T-helper 1 cell (primary cell): ENCODE measurements at places on chromosomes 6 and 20.

- no peak for DNase-seq
These were observed 622 bp upstream of the KIZ start for GRCh38 chr20:21125072-21125848.

DNA sequence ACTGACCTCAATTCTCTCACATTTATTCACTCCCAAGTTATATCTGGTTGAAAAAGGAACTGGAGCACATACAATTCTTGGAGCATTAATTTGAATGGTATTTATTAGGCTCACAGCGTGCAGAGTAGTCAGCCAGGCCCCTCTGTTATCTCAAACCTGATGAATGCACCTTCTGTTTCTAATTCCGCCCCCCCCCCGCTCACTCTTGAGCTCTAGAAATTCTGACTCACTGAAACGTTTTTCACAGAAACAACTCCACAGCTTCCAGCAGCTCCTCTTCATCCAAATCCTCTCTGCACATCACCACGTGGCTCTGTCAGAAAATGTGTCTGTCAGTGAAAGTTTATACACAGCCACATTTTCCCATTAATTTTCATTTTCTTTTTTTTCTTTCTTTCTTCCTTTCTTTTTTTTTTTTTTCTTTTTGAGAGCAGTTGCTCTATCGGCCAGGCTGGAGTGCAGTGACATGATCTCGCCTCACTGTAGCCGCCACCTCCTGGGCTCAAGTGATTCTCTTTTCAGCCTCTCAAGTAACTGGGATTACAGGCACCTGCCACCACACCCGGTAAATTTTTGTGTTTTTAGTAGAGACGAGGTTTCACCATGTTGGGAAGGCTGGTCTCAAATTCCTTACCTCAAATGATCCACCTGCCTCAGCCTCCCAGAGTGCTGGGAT lies 109.4 kb downstream of the TBXT start:
- DNase-seq, result no peak

DNA sequence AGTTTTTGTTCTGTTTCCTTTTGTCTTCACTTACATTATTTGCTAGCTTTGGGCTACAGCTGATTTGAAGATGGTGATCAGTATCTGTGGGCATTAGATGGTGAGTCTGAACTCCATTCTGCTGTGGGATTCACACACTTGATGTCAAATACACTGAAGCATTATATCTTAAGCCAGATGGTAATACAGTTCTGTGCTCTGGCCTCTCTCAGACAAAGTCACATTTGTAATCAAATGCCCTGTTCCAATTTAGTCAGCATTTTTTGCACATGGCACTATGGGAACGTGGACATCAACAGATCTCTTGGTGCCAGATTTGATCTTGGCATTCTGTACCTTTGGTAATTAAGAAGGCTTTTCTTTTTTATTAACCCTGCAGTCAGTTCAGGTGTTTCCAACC lies 56.0 kb downstream of the SASH1 start:
- DNase-seq, result no peak

DNA sequence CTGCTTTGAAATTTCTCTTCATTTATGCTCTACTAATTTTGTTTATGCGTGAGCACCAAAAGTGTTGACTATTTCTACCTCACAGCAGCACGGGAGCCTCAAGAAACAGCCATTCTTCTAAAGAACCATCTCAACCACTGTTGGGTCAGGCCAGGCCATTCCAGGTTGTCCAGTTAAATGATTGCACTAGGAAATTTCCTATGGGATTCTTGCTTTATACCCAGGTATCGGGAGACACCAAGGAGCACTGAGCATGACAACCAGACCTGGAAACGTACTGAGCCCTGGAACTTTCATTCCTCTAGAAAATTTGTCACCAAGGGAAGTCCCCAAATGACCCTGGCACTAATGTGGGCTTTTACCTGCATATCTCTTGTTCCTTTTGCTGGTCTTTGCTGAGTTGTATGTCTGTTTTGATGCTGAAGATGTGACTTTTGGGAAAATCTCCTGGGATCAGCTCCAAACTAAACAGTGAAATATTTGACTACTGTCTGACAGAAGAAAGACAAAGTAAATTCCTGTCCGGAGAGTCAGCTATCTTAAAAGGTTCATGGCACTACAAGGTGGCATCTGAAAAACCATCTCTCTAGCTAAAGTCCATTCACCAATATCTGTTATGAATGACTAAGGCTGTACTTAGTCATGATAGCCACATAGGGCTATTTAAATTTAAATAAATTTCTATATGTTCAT lies 70.5 kb downstream of the SNAP25 start:
- no peak for DNase-seq

DNA sequence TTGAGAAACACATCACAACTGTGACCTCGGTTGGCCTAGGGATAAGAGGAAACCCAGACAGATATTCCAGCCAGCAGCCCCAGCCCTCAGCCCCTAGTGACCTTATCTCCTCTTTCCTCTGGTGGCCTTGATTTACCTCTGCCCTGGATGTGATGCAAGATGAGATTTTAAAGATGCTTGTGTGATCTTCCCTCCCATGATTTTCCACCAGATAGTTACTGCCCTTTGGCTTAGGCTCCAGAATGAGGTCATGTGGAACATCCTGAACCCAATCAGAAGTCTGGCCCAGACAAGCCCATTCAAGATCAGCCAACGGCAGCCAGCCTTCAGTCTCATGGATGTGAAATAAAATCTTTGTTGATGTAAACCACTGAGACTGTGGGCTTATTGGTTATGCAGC lies 104.0 kb downstream of the BANF2 start:
- DNase-seq, result no peak

GRCh38 chr6:10621213-10621612 lies 73.2 kb downstream of the C6orf52 start:
- DNase-seq, result no peak

DNA sequence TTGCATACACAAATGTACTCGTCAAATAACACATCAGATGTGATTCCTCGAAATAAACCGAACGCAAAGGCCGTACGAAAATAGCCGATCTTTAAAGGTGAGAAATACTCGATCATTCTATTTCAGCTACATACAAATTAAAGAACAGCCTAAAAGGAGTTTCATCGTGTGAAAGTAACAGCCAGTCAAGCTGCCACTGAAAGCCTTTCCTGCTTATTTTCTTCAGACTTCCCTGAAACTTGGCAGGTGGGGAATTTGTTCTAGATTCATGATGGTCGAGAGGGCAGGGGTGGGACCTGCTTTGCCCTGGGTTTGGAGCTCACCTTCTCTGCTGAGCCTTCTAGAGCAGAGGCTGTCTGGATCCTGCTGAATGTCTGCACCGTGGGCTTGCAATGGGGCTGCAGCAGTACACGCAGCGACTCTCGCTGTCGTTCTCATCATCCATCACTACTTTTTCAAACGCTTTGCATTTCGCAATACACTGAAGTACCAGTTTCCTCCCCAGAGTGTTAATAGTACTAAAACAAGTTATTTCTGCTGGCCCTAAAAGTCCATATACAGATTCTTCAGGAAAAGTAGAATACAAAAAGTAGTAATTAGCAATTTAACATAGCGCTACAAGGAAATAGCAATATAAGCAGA lies 16.2 kb downstream of the FOXC1 start:
- no peak for DNase-seq

DNA sequence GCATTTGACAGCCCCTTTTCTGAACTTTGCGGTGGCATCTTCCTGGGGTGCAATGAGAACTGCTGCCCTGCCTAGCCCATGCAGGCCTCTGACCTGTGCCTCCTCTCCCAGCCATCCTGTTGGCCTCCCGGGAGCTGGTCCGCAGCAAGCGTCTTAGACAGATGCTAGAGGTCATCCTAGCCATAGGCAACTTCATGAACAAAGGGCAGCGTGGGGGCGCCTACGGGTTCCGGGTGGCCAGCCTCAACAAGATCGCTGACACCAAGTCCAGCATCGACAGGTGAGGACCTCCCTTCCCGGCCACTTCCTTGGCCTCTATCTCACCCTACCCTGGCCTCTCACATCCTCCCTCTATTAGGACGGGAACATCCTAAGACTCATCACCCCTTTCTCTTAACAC lies 37.6 kb downstream of the MOCS1 start:
- DNase-seq, result no peak

- peak; percentile 32 for DNase-seq
These were observed 31.9 kb downstream of the FOXO3 start for GRCh38 chr6:108592371-108593337.

- no peak for DNase-seq
These were observed 5.4 kb downstream of the CITED2 start for GRCh38 chr6:139369068-139369467.

GRCh38 chr6:166707045-166707444 lies 80.0 kb upstream of the RPS6KA2 start:
- DNase-seq, result no peak

DNA sequence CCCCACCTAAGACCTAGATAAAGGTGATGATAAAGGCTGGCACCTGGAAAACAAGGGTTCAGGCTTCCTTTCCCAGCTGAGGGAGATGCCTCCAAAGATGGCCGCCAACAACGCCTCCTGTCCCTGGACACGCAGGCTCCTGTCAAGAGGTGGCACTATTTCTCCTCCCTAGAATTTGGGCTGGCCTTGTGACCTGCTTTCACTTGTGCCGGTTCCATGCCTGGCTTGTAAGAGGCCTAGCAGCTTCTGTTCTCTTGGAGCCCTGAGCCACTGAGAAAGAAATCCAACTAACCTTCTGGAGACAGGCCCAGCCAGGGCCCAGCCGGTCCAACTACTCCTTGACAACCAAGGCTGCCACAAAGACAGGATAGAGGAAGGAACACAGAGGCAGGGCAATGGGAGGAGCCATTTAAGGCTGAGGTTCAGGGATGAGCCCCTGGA lies 60.2 kb upstream of the RALY start:
- DNase-seq, result peak; percentile 40

DNA sequence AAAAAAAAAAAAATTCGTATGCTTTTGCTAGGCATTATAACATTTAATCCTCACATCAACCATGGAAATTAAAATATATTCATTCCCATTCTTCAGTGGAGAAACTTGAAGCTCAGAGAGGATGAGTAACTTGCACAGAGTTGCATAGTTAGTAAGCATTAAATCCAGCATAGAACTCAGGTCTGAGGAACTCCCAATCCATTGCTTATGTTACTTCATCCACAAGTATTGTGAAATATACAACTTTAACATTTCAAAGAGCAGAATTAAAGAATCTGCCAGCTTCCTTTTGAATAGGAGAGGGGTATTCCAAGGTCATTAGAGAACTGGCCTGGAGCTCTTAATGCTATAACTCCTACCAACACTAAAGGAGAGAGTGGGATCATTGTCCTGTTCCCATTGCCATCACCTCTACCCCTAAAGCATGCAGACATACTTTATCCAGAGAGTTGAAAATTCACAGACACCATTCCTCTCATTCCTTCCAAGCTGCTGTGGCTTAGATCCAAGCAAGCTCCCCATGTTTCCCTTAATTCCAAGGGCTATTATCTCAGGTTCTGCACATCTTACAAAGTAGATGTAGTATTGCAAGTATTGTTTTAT lies 91.9 kb downstream of the FLRT3 start:
- DNase-seq, result no peak

- DNase-seq, result no peak
These were observed 383.8 kb downstream of the TFAP2A start for GRCh38 chr6:10030942-10031537.

DNA sequence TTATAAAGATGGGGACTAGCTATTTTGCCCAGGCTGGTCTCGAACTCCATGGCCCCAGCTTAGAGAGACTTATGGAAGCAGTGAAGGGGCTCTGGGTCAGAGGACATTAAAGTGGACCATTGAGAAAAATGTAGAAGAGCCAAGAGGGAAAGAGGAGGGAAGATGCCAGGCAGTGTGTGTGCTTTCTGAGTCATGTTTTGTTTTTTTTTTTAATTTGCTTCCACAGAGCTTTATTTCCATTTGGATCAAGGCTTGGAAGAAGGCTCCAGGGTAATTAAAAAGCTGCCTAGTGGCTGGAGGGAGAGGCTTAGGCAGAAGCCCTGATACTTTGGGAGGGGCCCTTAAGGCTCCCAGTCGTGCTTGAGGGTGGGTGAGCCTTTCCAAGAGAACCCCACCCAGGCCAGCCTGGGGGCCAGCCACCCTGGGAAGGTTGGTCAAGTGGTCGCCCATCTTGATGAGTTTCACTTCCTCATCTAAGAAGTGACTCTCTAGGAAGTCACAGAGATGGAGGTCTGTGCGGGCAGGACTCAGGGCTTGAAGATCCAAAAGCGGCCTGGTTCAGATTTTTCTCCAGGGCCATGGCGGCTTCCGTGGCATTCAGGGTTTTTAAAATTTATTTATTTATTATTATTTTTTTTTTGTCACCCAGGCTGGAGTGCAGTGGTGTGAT lies 3.0 kb upstream of the ZNF335 start:
- no peak for DNase-seq

DNA sequence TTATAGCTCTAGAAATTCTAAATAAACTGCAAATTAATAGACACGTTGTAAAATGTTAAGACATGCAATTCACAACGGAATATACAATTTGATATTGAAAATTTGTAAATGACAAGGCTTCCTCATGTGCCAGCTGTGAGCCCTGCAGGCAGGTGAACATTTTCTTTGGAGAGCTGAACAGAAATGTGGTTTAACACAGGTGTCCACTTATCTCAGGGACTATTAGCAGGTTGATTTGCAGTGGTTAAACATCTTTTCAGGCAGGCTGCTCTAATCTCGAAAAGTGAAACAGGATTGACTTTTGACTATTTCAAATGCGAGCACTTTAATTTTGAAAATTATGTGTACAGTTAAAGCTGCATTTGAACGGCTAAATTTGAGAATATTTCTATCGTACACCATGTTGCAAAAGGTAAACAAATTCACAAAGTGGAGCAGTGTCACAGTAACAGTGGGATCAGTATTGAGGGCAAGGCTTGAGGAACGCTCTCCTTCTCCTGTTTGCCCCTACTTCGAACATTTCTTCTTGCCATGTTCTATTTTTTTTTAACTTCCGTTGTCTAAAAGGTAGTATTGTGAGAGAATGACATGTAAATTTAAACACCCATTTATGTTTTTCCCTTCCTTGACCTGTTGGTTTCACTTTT lies 210.8 kb downstream of the CDKAL1 start:
- no peak for DNase-seq

DNA sequence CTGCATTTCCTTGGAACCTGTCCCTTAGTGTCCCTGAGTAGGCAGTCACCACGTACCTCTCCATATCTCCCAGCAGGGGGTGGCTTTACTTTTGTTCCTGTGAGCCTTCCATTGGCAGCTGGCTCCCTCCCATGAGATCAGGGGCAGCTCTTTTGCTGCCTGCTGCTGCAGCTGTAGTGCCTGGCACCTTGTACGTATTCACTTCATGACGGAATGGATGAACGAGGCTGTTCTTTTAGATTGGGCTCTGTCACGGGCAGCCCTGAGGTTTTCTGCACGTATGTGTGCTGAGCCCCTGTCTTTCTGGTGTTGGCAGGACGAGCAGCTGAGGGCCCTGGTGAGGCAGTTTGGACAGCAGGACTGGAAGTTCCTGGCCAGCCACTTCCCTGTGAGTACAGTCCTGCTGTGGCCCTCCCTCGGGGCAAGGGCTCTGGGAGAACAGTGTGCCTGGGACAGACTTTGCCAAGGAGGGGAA lies 14.6 kb downstream of the MYBL2 start:
- DNase-seq, result no peak

- DNase-seq, result no peak
These were observed 334.3 kb downstream of the ZFAND3 start for GRCh38 chr6:38153798-38154345.
